ENCODE measurements at places on chromosomes 12 and 14.

- no peak for DNase-seq
Observed at GRCh38 chr14:71108398-71109119, 201.3 kb downstream of the PCNX1 start.

- no peak for DNase-seq
Observed at GRCh38 chr12:74334780-74335179, 202.9 kb upstream of the ATXN7L3B start.

GRCh38 chr12:104199964-104200363 is 15.6 kb upstream of the TXNRD1 start:
- DNase-seq, result no peak

DNA sequence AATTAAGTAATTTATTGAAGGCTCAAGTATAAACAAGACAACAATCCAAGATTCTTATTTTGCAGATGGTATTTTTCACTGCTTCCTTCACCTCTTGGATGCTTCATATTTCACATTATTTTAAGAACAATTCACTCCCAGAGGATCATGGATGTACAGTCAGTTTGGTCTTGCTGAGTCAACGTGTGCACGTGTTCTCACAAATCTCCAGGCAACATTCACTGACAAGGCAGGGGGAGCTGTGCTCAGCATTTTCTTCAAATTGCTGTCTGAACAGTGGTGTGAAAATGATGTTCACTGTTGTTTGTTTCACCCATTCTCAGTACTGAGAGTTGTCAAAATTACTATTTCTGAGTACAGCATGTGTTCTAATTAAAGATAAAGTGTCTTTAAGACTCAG is 118.3 kb upstream of the SLC38A4 start:
- no peak for DNase-seq

DNA sequence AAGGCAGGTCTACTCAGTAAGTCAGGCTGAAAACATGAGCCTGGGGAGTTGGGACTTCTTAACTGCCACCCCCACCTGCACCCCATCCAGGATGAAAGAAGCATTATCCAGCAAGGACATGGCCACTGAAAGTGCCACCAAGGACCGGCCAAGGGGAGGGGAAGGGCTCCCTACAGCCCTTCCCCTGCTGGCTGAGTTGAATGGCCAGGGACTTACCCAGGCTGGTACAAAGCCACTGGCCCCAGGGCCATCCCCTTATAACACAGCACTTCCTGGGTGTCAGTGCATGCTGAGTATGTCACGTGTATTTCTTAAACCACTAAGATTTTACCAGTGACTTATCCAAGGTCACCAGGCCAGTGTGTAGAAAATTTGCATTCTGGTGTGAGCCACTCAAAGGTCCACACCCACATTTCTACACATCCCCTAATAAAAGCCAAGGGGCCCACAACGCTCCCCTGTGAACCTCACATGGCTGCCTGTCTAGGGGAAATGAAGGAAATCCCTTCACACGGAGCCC is 29.3 kb upstream of the ZFP36L1 start:
- DNase-seq, result no peak

DNA sequence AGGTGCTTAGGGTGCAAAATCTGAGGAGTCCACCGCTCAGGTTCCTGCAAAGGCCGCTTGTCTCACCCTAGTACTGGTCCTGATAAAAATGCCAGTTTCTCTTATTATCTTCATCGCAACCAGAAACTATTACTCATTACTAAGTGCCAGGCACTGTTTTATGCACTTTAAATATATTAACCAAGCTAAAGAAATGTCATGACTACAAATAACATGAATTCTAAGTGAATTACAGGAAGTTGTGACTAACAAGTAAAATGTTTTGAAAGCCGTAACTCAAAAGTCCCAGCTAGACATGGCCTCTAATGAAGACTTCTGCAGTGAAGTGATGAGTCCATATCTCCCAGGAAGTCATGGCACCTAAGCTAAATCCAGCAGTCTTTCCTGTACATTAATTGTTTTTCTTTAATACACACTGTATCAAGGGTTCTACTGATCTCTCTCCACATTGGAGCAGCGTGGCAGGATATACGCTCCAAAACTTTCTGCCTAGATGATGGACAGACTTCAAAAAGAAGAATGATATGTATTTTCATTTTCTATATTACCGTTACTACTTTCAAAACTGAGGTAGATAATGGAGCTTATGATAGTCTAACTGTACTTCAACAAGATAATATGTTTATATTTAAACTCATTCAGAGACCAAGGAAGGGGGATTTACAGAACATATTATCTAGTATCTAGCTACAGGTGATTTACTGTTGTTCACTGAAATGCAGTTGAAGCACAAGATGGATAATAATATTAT is 117.3 kb upstream of the ARID2 start:
- DNase-seq, result no peak

- no peak for DNase-seq
Observed at GRCh38 chr12:104747330-104747729, 210.8 kb downstream of the SLC41A2 start.

DNA sequence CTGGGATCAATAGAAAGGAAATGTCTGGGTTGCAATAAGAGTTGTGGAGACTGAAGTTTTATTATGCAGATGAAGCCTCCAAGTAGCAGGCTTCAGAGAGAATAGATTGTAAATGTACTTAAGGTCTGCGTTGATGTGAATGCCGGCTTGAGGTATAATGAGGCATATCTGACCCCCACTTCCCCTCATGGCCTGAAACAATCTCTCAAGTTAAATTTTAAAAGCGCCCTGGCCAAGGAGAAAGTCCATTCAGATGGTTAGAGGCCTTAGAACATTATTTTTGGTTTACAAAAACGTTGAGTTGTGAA is 28.3 kb upstream of the HIGD1C start:
- DNase-seq, result no peak

- DNase-seq, result no peak
Observed at GRCh38 chr12:97560786-97561618, 98.4 kb downstream of the RMST start.

DNA sequence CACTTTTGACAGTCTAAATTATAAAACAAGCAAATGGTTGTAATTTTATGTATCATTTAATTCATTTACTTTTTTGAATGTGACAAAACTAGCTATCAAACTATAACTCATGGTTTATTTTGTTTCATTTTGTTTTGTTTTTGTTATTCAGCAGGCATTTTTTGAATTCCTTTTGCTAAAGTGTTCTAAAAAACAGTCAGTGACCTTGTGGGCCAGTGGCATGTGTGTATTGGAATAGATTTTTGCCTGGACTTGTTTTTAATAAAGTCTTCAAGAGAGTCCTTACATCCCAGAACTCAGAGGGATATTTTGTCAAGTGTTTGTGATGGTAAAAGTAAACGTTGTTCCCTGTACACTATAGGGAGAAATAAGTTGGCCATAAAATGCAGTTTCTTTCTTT is 369.7 kb upstream of the SYT1 start:
- no peak for DNase-seq

DNA sequence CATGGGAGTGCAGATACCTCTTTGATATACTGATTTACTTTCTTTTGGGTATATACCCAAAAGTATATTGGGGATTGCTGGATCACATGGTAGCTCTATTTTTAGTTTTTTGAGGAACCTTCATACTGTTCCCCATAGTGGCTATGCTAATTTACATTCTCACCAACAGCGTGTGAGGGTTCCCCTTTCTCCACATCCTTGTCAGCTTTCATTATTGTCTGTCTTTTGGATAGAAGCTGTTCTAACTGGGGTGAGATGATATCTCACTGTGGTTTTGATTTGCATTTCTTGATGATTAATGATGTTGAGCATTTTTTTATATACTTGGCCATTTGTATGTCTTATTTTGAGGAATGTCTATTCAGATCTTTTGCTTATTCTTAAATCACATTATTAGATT is 44.1 kb upstream of the JDP2 start:
- no peak for DNase-seq

DNA sequence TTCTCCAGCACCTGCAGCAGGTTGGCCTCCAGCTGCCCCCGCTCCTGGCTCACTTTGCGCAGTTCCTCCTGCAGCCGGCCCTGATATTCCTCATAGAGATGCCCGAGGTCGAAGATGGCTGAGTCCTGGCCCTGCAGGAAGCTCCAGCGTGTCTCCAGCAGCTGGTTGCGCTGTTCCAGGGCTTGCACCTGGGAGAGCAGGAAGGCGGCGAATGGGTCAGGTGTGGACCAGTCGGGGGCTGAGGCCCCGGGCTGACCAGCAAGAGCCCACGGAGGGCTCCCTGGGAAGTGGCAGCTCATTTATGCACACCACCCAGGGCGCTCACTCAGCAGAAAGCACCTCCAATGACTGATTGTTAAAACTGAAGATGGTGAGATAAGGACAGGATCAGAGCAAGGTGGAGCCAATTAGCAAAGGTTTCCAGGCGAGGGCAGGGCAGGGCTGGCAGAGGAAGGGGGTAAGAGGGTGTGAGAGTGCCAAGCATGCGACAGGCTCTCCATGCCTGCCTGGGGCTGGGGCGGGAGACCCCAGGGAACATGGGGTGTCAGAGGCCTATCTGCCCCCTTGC is 6.3 kb downstream of the KRT80 start:
- no peak for DNase-seq

DNA sequence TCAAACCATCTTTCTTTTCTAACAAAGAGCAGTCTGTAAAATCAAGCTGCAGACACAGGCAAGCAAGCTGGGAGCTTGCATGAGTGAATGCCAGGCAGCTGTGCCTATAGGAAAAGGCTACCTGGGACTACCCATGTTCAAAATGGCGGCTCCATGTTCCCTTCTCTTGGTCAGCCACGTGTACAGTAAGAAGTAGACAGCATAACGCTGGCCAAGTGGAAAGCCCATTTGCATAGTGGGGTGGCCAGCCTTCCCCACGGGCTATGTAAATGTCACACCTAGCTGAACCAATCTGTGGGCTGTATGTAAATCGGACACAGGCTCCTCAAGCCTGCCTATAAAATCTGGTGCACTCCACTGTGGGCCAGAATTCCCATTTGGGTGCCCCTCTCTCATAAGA is 117.1 kb downstream of the SYT10 start:
- no peak for DNase-seq
